Thoracic aorta (tissue), 2 donors: ENCODE measurements at places on chromosomes 3 and 15. TPM values are rescaled to one million over a fixed set of nuclear protein-coding genes. Genes with fewer than 3 reads are reported as not detected.

Gene GPR176
- total RNA-seq: 43.0 TPM

Gene P2RY13
- 1.4 TPM for total RNA-seq

Gene SLC2A2
- total RNA-seq: not detected

Gene CADPS
- total RNA-seq: 0.14 TPM

Gene GPR149
- total RNA-seq: not detected

Gene SPATA12
- not detected for total RNA-seq
